Caco-2 (cell line): ENCODE measurements at places on chromosomes 2 and 18.

GRCh38 chr18:50973367-50974126 is 5.7 kb downstream of the ELAC1 start:
- DNase-seq: no peak

- DNase-seq: peak; percentile 81
Measured at GRCh38 chr18:12271376-12272235, 17.4 kb downstream of the CIDEA start.

DNA sequence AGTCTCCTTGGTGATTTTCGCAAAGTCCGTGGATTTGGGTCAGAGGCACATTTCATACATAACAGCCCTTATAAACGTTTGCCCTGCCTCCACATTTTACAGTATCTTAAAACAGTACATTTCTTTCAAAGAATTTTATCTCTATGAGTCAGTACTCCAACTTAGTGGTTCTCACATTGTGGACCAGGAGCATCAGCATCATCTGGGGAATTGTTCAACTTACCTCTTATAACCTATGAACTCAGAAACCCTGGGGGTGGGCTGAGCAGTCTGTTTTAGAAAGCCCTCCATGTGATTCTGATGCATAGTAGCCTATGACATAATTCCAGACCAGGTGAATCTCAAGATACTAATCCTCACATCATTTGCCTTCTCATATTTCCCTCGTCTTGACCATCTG is 12.4 kb downstream of the SUPT7L start:
- no peak for DNase-seq

- DNase-seq: no peak
Measured at GRCh38 chr2:238855891-238856580, 8.2 kb downstream of the TWIST2 start.

GRCh38 chr2:10007435-10007834 is 35.9 kb upstream of the KLF11 start:
- no peak for DNase-seq

DNA sequence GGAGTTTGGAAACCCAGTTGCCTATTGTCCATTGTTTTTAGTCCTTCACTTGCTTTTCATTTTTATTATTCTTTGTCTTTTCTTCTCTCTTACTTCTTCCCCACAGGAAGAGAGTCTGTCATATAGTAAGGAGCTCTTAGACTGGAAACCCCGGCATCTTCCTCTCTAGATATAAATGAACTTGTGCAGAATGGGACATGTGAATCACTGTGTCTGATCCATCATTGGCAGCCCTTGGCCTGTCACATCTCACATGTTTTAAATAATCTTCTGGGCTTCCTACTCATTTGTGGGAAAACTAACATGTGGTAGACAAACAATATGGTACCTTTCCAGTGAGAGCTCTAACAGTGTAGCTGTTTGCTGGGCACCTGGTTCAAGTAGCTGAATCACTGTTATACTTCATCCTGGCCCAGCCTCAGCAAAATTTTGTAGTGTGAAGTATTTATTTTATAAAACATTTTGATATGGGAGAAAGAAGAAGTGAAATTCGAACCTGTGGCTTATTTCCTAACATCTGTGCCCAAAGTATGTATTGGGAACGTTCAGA is 112.8 kb downstream of the PHLPP1 start:
- no peak for DNase-seq

GRCh38 chr2:224194161-224194560 is 155.1 kb upstream of the SERPINE2 start:
- no peak for DNase-seq

- DNase-seq: no peak
Measured at GRCh38 chr18:3879114-3879835, 429.3 kb downstream of the TGIF1 start.

DNA sequence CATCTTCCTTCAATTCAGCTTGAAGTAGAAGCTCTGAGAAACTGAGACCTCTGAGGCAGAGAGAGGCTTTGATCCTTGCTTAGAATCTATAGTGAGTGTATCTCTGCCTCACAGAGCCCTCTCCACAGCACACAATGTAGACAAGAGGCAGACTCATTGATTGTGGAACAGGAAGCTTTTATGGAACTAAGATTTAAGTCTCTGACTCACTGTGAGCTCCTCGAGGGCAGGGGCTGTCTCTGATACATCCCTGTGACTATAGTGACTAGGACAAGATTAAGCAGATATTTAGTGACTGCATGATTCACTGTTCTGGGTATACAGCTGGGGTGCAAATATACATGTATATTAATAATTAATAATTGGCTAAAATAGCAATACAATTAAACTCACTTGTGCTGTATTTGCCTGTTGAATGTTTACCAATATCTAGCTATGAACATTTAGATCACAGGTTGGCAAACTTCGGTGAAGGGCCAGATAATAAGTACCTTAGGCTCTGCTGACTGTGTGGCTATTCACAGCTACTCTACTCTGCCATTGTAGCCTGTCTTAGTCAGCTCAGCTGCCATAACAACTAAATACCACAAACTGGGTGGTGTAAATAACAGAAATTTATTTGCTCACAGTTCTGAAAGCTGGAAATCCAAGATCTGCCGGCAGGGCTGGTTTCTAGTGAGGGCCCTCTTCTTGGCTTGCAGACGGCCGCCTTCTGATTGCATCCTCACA is 54.4 kb downstream of the ARHGEF4 start:
- DNase-seq: no peak

DNA sequence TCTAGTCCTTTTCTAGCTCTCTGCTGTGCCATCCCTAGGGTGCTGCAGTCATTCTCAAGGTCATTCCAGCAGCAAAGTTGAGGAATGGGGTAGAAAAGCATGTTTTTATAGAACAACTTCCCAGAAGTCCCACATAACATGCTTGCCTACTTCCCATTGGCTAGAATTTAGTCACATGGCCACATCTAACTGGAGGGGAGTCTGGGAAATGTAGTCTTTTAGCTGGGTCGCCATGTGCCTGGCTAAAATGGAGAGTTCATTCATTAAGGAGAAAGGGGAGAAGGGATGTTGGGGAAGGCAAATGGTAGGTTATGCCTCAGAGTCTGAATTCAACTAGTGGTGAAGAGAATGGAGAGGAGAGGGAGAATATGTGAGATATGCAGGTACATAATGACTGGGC is 85.7 kb downstream of the SLC4A3 start:
- DNase-seq: peak; percentile 57

GRCh38 chr2:25079050-25079635 is 37.3 kb downstream of the EFR3B start:
- DNase-seq: no peak

GRCh38 chr2:212223696-212224095 is 314.9 kb downstream of the ERBB4 start:
- DNase-seq: no peak

GRCh38 chr18:76554547-76555222 is 59.6 kb upstream of the ZNF516 start:
- no peak for DNase-seq

DNA sequence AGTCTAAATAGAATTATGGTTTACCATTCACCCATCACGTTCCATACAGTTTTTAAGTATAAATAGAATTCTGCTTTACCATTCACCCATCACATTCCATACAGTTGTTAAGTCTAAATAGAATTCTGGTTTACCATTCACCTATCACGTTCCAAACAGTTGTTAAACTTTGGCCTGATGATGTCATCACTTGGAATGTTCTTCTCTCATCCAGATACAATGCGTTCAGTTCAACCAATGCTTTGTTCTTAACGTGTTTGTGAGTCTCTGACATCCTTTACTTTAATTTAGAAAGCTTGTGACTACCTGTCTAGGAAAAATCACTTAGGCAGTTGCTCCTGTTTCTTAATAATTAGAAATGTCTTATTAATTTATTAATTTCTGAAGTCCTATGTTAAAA is 236.3 kb upstream of the RASGRP3 start:
- DNase-seq: peak; percentile 57

DNA sequence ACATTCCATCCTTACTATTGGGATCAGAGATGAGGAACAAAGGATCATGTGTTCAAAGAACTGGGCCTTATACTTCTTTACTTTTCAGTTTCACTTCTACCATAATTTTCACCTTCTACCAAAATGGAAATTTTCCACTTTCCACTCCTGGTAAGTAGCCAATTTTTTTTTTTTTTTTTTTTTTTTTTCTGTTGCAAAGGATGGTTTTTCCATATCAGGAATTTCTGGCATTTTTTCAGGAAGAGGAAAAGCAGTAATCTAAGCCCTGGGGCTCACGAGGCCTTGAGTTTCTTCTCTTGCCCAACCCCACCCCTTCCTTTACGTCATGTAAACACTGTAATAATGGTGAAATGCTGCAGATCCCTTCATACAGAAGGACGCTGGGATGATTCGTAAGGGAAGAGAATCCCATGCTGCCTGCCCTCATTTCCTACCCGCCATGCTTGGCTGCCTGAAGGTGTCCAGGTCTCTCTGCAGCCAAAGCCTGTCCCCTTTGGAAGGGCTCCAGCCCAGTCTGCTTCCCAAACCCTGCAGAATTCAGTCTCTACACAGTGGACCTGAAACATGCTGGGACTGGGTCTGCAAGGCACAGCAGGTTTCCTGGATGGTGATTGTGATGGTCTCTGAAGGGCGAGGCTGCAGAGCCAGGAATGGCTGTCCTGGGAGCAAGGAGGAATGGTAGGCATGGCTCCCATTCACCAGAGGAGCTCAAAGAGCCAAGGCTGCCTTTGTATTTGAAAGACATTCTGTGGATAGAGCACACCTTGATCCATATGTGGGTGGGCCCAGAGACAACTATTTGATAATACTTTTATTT is 57.0 kb downstream of the EFR3B start:
- no peak for DNase-seq

DNA sequence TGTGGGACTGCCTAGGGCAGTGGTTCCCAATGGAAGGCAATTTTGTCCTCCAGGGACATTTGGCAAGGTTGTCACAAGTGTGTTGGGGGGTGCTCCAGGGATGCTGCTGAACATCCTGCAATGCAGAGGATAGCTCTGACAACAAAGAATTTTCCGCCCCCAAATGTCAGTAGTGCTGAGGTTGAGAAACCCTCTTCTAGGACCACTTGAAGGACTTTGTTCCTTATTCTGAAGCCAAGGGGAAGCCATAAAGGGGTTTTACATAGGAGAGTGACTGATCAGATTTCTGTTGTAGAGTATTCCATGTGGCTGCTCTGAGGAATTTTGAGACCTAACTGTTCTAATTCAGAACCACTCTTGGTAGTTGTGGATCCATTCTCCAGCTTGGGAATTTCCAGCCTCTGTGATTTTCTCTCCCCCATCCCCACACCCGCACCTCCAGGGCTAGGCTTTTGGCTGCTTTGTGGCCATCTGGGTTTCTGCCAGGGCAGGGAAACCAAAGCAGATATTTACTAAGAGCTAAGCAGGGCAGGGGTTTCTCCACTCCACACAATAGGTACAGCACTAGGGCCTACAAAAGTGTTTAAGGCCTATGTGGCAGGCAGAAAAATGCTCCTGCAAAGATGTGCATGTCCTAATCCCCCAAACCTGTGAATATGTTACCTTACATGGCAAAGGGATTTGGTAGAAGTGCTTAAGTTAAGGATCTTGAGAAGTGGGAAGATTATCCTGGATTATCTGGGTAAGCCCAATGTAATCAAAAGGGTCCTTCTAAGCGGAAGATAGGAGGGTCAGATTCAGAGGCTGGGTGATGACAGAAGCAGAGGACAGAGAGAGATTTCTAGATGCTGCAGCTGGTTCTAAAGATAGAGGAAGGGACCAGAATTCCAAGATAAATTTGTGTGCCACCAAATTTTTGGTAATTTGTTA is 135.4 kb downstream of the TMEM17 start:
- no peak for DNase-seq

GRCh38 chr18:10289251-10289650 is 165.2 kb upstream of the APCDD1 start:
- DNase-seq: no peak

DNA sequence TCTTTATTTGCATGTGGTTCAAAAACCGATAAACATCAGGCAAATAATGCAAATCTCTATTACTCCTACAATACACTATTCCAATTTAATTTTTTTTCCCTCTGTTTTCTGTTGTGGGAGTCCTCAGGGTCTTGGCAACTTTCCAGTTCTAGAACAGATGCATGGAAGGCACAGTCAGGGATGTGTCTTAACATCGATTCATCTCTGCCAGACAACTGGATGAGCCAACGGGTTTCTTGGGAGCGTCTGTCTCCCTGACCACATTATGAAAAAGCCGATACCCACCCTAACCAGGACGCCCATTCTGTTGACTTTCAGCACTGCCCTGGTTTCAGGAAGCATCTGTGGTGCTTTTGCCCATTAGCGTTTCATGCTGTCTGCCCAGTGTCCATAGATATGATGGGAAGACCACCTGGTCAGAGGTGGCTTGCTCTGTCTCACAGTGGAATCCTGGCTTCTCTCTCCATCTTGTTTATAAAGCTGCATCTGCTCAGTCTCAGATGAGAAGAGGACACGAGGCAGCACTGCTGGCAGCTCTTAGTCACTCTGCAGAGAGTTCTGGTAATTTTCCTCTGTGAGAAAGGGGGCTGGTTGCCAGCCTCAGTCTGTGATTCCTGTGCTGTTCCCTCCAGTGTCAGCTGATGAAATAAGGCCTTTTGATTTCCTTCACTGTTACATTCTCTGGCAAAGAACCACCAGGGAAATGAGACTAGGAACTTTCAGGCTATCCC is 57.9 kb upstream of the KCNE4 start:
- no peak for DNase-seq

DNA sequence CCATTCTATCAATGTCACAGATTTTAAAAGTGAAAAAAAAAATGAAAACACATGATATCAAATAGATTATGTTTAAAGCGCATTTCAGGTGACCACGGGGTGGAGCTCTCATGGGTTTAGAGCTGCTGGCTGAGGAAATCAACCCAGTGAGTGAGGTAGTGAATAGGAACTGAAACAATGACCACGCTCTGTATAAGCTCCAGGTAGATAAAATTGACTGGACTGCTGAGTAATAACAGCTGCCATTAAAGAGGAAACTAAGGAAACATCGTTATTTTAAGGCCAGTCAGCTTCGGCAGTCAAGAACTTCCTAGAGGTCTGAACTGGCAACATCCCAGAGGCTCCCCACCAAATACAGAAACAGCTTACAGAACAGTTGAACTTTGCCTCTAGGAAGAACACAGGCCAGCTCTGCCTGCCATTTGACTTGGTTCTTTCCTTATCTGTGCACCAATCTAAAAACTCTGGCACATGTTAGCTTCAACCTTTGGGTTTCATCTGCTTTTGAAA is 185.9 kb downstream of the PDE1A start:
- DNase-seq: peak; percentile 43

GRCh38 chr2:5587766-5588165 is 104.4 kb upstream of the SOX11 start:
- no peak for DNase-seq

DNA sequence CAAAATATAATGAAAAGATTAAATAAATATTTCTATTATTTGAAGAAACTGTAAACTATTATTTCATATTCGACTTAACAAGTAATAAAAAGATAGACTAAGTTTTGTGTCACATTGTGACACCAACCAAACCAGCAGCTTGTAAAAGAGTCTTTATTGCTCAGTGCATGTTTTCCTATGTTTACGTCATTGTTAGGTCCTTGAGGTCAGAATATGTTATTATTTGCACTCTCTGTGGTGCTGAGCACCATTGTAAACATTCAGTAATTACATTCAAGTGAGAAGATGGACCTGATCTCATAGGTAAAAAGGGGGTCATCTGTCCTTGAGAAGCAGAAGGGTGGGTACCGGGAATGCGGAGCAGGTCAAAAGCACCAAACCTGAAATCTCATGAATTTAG is 1999.1 kb upstream of the CELF4 start:
- DNase-seq: no peak

GRCh38 chr2:211062297-211062612 is 505.9 kb downstream of the CPS1 start:
- no peak for DNase-seq

GRCh38 chr2:170711774-170712652 is 3.1 kb upstream of the SP5 start:
- peak; percentile 85 for DNase-seq
